Activated CD4-positive, alpha-beta T cell treated with anti-CD3 and anti-CD28 coated beads, Interleukin-2, amount 50 U/mL, for 48 hours (primary cell): ENCODE measurements at places on chromosomes 2 and 18.

GRCh38 chr2:213834331-213834730, 550.1 kb downstream of the SPAG16 start:
- no peak for DNase-seq

- DNase-seq: no peak
Observed at GRCh38 chr18:25701821-25702220, 349.9 kb upstream of the ZNF521 start.

DNA sequence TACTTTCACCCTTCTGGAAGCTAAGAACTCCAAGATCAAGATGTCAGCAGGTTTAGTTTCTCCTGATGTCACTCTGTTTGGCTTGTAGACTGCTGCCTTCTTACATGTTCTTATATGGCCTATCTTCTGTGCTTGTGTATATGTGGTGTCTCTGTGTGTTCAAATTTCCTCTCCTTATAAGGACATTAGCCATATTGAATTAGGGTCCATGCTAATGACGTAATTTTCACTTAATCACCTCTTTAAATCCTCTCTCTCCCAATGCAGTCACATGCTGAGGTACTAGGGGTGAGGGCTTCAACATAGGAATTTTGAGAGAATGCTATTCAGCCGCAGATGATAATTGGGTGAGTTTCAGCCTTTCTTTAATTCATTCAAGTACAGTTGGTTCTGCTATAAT, 458.3 kb upstream of the SYT4 start:
- DNase-seq: no peak

DNA sequence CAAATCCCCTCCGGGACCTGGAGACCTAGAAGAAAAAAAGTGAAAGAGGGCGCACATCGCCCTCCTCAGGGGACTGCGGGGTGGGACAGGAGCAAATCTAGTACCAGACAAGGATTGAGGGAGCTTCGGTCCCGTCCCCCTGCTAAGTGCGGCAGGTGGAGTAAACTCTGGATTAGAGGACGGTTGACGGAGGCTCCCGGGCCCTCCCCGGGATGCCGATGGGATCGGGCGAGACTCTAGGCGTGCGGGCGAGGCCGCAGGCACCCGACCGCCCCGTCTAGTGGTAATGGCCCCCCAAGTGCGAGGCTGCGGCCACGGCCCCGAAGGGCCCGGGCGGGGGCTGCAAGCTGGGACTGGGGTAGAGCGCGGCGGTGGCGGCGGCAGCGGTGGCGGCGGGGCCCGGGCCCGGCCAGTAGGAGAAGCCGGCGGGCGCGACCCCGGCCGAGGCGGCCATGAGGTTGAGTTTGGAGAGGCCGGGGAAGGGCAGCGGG, 3.5 kb downstream of the FEV start:
- DNase-seq: no peak

- DNase-seq: no peak
Observed at GRCh38 chr2:106638043-106638442, 150.9 kb downstream of the CD8B2 start.

GRCh38 chr2:59232394-59233165, 991.5 kb upstream of the FANCL start:
- DNase-seq: no peak

DNA sequence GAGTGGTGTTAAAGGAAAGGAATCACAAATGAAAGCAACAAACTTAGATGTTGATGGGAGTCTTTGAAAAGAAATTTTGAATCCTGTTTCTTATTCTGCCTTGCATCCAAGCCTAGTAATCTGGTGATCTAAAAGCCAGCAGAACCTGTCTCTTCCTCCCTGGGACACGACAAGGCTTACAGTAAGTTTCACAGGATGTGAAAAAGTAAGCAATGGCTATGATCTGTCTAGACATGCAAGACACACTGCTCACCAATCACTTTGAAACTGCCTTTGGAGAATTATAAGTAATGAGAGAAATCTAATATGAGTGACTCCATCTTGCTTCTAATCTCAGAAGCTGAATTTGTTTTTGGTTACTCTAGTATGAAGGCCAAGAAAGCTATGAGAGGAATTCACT, 103.7 kb downstream of the KCNH7 start:
- DNase-seq: no peak

GRCh38 chr2:71860381-71860926, 287.2 kb downstream of the CYP26B1 start:
- DNase-seq: no peak

DNA sequence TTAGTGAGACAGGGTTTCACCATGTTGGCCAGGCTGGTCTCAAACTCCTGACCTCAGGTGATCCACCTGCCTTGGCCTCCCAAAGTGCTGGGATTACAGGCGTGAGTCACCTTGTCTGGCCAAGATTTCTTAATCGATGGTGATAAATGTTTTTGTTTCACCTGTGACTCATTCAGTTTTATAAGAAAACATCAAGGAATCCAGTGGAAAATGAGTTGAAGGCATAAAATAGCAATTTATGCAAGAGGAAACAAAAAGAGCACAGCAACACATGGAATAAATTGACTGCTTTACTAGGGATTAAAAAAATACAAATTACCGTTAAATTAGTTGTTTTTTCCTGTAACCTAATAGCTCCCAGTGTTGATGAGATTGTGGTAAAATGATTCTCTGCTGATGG, 80.2 kb downstream of the CDK15 start:
- DNase-seq: no peak

GRCh38 chr18:12393998-12394397, 13.7 kb upstream of the PRELID3A start:
- DNase-seq: no peak

DNA sequence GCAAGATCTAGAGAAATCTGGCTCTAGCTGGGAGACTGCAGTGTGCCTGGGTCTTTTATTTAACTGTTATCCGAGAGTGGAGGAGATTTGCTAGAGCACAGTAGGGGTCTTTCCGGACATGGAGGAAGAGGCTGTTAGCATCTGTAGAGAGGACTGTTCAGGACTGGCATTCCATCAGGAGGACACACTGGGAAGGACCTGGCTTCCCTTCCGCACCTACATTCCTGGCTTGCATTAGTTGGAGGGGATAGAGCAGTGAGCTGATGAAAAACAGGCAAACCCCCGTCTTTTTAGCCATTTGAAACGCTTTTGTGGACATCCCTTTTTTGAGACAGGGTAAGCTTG, 874 bp upstream of the PIEZO2 start:
- no peak for DNase-seq

GRCh38 chr2:33788044-33788443, 188.9 kb upstream of the FAM98A start:
- no peak for DNase-seq

DNA sequence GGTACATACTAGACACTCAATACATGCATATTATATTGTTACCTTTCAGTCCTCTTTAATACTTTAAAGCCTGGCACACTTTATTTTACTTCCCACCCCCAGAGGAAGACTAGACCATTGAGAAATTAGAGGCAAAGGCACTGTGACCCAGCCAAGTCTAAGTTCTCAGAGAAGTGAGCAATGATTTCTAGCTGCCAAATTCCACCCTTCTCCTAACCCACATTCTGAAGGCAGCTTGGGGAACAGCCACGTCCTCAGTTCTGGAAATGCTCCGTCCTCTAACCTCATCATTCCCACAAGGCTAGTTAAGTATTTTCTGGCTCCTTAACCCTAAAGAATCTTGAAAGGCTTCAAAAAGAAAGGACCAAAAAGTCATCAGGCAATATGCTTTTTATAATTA, 86.6 kb downstream of the COL5A2 start:
- no peak for DNase-seq

GRCh38 chr18:22408059-22408458, 9.7 kb downstream of the CTAGE1 start:
- no peak for DNase-seq

DNA sequence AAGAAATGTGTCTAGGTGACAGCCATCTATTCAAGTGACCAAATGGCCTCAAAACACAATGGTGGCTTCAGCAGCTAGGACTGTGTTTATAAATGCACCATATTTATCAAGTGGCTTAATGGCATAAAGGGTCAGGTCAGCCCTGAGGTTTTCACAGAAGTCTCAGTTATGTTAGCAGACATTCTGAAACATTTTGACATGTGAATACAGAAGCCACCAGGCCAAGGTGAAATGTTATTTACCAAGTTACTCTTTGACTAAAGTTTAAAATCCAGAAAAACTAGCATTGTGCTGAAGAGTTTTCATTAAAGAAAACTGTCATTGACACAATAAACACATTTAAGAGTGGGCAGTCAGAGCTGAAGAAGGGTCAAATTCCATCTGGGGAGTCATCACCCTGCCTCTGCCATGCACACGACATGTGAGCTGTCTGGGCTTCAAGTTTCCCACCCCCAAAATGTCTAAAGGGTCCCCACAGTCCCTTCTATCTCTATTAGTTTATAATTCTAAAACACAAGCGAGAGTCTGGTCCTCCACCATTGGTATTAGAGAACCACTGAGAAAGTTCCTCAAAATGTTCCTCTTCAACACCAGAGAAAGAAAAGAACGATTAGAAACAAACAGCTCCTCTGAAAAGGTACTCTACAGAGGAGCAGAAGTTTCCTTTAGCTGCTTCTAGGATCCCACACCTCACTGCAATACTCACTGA, 77.5 kb upstream of the FZD5 start:
- DNase-seq: no peak

GRCh38 chr2:83234246-83234645, 1224.8 kb downstream of the SUCLG1 start:
- DNase-seq: no peak

DNA sequence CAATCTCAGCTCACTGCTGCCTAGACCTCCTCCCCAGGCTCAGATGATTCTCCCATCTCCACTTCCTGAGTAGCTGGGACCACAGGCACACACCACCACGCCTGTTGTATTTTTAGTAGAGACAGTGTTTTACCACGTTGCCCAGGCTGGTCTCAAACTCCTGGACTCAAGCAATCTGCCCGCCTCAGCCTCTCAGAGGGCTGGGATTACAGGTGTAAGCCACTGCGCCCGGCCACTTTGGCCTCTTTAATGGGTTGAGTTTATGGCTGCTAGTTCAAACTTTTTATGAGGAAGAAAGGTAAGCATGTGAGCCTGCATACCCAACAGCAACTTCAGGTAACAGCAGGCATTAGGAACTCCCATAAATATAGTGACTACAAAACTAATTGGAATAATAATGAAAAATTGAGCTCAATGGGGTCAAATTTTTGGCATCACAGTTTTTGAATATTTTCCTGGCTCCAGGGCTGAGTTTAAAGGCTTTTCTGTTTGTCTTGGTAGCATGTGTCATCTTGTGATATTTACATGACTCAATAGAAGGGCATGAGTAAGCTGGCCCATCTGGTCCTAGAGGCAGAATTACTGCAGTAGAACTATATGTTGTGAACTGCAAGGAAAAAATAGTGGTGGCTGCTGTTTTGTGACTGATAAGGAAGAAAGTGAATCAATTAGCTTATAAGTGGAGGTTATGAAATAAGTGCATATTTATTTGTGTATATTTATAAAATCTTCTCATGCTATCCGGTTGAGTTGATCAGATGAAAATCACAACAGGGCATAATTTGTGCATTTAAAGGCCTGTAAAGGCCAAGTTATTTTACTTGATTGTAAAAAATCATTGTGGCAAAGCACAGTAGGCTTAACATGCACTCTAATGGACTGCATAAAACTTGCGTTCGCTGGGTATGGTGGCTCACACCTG, 24.8 kb downstream of the GALM start:
- no peak for DNase-seq

DNA sequence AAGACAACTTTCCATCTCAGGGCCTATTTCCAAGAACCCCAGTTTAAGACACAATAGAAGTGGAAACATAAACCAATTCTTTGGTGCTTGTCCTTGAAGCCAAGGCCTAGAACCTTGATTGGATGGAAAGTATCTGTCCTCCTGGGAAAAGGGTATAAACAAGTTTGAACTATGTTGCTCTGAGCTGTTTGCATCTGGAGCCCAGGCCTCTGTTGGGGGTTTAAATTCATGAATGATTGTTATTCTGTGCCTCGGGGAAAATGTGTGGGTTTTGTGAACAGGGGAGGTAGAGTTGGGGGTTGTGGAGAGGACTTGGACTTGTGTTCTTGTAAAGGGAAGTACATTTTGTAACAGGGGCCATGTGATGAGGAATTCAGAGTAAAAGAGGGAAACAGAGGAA, 406.1 kb downstream of the SLC4A3 start:
- DNase-seq: no peak

DNA sequence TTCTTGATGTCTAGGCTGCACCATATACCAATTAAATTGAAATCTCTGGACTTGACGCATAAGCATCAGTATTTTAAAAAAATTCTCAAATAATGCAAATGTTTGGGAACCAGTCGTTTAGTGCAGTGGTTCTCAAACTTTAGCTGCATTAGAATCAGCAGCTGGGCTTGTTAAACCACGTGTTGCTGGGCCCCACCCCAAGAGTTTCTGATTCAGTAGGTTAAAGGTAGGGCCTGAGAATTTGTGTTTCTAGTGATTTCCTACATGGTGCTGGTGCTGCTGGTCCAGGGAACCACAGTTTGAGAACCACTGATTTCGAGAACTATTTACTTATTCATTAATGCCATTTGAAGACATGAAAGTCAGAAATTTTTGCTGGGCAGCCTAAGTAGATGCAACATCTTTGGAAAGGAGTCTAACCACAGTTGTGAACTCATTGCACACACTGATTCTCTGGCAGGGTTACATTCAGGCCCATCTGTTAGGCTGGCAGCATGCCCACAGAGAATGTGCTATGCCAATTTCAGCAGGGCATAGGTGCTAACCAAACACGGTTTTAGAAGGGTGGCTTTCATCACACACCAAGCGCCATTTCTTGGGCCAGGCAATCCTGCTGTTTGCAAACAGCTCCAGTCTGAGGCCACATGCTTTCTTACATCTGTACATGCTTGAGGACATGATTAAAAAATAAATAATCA, 26.4 kb upstream of the ATP5MC3 start:
- no peak for DNase-seq

GRCh38 chr2:21282515-21282898, 158.7 kb downstream of the TDRD15 start:
- DNase-seq: no peak

GRCh38 chr2:23803965-23804542, 122.9 kb downstream of the ATAD2B start:
- DNase-seq: no peak

DNA sequence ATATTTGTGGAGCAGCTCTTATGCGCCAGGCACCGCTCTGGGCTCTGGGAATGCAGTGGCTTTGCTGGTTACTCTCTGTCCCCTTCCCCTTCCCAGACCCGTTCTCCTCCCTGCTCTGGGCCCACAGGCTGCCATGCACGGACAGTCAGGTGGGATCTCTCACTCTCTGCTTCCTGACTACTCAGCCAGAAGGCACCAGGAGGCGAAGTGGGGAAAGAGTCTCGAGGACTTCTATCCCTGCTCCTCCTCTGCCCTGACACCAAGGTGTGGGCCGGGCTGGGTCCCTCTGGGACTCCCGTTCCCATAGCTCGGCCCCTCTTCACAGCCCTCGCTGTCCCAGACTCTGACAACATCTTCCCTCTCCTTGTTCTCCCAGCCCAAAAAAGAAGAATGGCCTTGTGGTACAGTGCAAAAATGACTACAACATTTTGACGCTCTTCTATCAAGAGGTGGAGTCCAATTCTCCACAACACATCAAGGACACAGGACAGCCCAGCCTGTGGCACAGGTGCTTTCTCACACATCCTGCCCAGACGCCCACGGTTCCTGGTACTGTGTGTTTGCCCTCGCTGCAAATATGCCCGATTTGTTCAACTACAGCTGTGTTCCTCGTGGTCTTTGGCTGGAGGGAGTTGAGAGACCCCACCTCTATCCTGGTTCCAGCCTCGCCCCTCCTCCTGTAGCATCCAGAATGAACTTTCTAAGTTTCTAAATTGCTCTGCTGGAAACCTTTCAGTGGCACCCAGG, 14.0 kb upstream of the DUSP2 start:
- DNase-seq: peak; percentile 67

GRCh38 chr2:238586931-238587775, 160.4 kb downstream of the ASB1 start:
- DNase-seq: no peak
